A673 (cell line): ENCODE measurements at places on chromosomes 6 and 20. TPM values are rescaled to one million over a fixed set of nuclear protein-coding genes. Genes with fewer than 3 reads are reported as not detected.

DNA sequence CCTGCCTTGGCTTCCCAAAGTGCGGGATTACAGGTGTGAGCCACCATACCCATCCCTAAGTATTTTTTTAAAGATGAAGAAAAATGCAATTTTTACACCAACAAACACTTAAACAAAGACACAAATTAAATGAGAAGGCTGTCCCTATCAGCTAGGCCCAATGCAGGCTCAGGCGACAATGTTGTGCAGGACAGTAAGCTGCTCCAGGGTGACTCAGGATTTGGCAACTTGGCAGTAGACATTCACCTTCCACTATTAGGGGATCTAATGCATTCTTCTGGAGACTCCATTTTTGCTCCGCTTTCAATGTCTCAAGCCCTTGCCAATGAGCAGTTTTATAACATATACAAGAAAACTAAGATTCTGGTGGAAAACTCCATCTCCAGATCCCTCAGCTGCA is 19.7 kb downstream of the NDRG3 start:
- H3K4me1 ChIP-seq, result no peaks in the 10 kb centered on the region
- no peaks in the 10 kb centered on the region for H3K36me3 ChIP-seq
- no peak overlapping the region for H3K27ac ChIP-seq
- H3K4me3 ChIP-seq, result no peak overlapping the region
- no peak for DNase-seq

- no peaks in the 10 kb centered on the region for H3K36me3 ChIP-seq
- no peaks in the 10 kb centered on the region for H3K4me1 ChIP-seq
- H3K4me3 ChIP-seq, result no peak overlapping the region
These were observed 129.8 kb downstream of the HDGFL1 start for GRCh38 chr6:22699151-22699550.

Gene PTCRA
- not detected in 2 replicates for total RNA-seq

- no peaks in the 10 kb centered on the region for H3K36me3 ChIP-seq
- peaks cover 36% of the 10 kb centered on the region for H3K27me3 ChIP-seq
- H3K27ac ChIP-seq, result no peak overlapping the region
- H3K4me1 ChIP-seq, result no peaks in the 10 kb centered on the region
- no peak overlapping the region for H3K4me3 ChIP-seq
- no peak for DNase-seq
These were observed 149.6 kb downstream of the BACH2 start for GRCh38 chr6:90146921-90147649.

DNA sequence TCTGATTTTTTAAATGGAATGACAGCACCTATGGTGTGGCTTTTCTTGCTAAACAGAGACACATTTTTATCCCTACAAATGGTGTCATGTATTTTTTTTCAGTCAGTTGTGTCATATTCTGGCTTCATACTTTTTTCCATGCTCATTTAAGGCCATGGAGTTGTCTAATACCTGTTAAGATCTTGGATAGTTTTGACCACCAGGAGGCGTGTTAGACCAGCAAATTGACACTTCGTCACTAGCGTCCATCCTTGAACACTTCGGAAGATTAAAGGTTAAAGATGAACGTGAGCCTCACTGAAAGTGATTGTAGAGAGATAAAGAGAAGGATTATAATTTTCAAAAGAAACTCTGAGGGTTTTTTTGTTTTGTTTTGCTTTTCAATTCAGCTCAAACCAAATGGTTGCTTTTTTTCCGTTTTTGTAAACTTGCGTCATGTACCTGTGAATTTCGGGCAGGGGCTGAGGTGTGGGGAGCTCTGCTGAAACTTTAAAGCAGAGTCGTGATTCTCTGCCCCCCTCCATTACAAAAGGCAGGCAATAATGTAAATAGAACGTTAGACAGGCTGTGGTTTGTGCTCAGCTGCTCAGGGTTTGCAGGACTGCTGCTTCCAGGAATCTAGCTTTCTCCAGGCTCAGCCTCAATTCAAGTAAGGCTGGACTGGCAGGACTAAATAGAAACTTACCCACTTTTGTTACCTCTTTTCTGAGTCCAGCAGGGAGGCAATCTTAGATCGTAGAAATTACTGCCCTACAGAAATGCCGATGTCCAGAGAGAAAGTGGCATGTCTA is 245.1 kb downstream of the FOXA2 start:
- H3K4me3 ChIP-seq, result no peak overlapping the region
- H3K36me3 ChIP-seq, result no peaks in the 10 kb centered on the region
- no peak overlapping the region for H3K27ac ChIP-seq
- DNase-seq, result peak; percentile 68

GRCh38 chr20:46250772-46251171 is 57.5 kb downstream of the CDH22 start:
- H3K4me1 ChIP-seq, result no peaks in the 10 kb centered on the region
- peaks cover 88% of the 10 kb centered on the region for H3K27me3 ChIP-seq
- H3K4me3 ChIP-seq, result no peak overlapping the region
- H3K36me3 ChIP-seq, result no peaks in the 10 kb centered on the region
- H3K27ac ChIP-seq, result no peak overlapping the region

- H3K36me3 ChIP-seq, result no peaks in the 10 kb centered on the region
- H3K27me3 ChIP-seq, result no peaks in the 10 kb centered on the region
- DNase-seq, result no peak
- H3K27ac ChIP-seq, result no peak overlapping the region
These were observed 33.4 kb downstream of the SLC2A4RG start for GRCh38 chr20:63772781-63773518.
